Activated CD4-positive, alpha-beta T cell treated with anti-CD3 and anti-CD28 coated beads for 36 hours (primary cell): ENCODE measurements at places on chromosomes 7 and 10. TPM values are rescaled to one million over a fixed set of nuclear protein-coding genes. Genes with fewer than 3 reads are reported as not detected.

- DNase-seq: no peak
Observed at GRCh38 chr10:58258977-58259692, 8.6 kb downstream of the IPMK start.

- DNase-seq: no peak
Observed at GRCh38 chr10:122021379-122021778, 32.4 kb downstream of the TACC2 start.

GRCh38 chr7:101378751-101379174 is 16.1 kb downstream of the COL26A1 start:
- no peak for DNase-seq

- no peak for DNase-seq
Observed at GRCh38 chr7:149050941-149051340, 22.6 kb upstream of the PDIA4 start.

- DNase-seq: no peak
Observed at GRCh38 chr10:75643944-75644692, 212.7 kb downstream of the LRMDA start.

DNA sequence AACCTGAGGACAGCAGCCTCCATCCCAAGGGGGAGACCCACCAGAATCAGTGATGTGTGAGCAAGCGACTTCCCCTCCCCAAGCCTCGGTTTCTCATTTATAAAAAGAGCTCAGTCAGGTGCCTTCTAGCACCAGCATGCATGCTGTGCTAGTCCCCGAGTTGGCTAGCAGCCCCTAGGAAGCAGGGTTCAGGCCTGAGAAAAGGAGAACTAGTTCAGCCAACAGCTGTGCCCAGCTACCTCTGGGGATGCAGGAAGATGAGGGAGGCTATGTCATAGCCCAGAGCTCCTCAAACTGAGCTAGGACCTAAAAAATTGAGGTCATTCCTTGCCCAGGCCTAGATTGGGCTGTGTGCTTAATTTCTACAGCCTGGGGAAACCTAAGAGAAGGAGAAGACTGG is 13.7 kb downstream of the DRGX start:
- no peak for DNase-seq

DNA sequence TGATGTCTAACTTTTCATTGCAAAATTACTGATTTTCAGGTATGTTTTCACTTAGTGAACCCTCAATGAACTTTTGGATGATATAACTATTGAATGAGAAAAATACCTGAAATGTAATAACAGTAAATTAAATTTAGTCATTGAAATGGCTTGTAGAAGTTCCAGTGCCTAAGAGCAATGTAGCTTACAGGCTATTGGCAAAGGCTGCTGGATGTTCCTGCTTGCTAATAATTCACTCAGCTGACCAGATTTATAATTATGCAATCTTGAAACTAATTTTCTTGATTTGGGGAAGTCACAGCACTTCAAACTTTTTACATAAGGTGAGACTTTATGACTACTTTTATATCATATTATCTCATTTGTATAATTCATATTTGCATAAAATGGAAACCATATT is 73.2 kb downstream of the SORBS1 start:
- DNase-seq: no peak

DNA sequence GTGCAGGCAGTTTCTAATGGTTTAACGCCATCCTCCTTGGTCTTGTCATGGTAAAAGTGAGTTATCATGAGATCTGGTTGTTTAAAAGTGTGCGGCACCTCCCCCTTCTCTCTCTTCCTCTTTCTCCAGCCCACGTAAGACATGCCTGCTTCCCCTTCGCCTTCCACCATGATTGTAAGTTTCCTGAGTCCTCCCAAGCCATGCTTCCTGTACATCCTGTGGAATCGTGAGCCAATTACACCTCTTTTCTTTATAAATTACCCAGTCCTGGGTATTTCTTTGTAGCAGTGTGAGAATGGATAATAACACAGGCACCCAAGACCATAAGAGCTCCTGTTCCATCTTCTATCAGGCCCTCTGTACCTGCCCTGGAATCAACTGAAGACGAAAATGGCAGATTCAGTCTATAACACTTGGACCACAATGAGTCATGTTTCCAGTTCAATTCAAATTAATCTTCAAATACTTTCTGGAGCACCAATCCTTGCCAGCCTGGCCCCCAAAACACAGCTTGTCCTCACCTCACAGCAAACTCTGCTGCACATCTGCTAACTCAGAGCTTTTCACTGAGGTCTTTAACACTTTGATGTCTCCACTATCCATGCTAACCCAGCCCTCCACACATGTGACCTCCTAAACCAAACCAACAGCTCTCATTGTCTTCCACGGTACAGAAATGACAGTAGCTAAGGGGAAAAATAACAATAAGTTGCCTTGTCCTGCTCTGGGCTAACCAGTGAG is 73.2 kb downstream of the SFMBT2 start:
- peak; percentile 31 for DNase-seq

GRCh38 chr7:158695726-158696452 is 8.7 kb downstream of the NCAPG2 start:
- DNase-seq: peak; percentile 28

Gene RHOBTB1
- total RNA-seq: 0.21 TPM

Gene OGA
- 124 TPM for total RNA-seq

Gene PLAU
- total RNA-seq: not detected
